ENCODE measurements at places on chromosomes 6 and 20.

- DNase-seq, result no peak
Observed at GRCh38 chr20:22723659-22724058, 139.3 kb upstream of the FOXA2 start.

DNA sequence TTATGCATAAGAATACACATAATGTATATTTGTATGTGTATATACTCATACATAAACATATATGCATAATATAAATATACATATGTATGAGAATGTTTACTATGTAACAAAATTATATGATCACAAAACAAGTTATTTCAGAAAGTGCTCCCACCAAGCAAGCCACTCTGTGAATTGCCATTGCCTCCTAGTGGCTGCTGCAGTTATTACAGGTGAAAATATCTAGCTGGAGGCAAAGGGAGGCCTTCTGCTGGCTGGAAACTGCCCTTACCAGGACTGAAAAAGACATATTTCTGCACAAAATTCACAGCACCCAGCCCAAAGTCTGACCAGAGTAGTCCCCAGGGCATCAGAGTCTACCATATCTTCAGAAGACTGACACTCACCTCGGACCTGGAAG, 14.4 kb upstream of the ADAM33 start:
- DNase-seq, result no peak

- DNase-seq, result no peak
Observed at GRCh38 chr20:61832181-61832580, 233.5 kb downstream of the TAF4 start.

- DNase-seq, result no peak
Observed at GRCh38 chr20:44109951-44110361, 77.0 kb downstream of the JPH2 start.

- DNase-seq, result no peak
Observed at GRCh38 chr6:92577077-92577719, 842.2 kb downstream of the EPHA7 start.

DNA sequence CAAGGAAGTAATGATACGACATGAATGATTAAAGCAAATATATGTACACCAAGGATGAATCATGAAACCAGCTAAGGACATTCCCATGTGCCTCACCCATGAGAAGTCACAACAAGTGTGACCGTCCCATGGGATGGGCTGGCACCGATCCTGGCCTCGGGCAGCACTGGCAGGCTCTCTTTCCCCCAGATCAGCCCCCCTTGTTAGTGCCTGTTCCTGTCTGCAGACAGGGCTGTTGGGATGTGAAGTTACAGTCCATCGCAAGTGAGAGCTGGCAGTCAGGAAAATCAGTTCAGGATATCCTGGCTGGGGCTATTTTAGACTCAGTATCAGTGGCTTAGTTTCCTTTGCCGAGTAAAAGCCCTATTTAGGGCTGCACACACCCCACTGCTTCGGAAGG, 129.2 kb upstream of the SNX9 start:
- DNase-seq, result no peak

GRCh38 chr6:33028220-33028849, 18.9 kb upstream of the HLA-DOA start:
- DNase-seq, result no peak

DNA sequence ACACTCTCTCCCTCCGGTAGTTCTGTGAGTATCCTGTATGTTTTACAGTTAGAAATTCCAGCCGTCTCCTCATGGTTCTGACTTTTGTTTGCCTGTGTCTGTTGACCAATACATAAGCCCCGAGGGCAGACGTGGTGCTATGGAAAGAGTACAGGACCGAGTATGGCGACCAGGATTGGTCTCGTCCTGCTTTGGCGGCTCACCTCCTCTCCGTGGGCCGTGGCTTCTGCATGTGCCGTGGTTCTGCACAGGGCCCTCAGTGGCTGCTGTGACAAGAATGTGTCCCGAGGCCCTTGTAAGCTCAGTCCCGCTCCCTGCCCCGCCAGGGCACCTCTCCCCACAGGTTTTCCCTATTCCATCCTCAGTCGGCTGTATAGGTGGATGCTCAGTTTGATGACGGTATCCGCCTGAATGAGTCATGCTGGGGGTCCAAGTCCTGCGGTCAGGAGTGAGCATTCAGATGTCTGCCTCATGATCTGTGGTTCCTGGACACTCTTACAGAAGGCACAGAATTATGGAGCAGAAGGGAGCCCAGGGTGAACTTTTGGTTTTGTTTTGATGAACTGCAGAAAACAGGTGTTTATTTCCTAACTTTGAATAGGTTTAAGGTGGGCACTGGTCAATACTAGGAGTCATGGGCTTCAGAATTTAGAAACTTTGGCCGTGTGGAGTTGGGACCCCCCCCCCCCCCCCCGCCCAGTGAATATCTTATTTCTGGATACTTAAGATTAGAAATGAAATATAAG, 1.2 kb downstream of the ARFGAP1 start:
- DNase-seq, result no peak

GRCh38 chr6:141808662-141809061, 324.1 kb upstream of the GJE1 start:
- no peak for DNase-seq

- DNase-seq, result no peak
Observed at GRCh38 chr6:27867945-27868300, 44.3 kb downstream of the OR2B2 start.

DNA sequence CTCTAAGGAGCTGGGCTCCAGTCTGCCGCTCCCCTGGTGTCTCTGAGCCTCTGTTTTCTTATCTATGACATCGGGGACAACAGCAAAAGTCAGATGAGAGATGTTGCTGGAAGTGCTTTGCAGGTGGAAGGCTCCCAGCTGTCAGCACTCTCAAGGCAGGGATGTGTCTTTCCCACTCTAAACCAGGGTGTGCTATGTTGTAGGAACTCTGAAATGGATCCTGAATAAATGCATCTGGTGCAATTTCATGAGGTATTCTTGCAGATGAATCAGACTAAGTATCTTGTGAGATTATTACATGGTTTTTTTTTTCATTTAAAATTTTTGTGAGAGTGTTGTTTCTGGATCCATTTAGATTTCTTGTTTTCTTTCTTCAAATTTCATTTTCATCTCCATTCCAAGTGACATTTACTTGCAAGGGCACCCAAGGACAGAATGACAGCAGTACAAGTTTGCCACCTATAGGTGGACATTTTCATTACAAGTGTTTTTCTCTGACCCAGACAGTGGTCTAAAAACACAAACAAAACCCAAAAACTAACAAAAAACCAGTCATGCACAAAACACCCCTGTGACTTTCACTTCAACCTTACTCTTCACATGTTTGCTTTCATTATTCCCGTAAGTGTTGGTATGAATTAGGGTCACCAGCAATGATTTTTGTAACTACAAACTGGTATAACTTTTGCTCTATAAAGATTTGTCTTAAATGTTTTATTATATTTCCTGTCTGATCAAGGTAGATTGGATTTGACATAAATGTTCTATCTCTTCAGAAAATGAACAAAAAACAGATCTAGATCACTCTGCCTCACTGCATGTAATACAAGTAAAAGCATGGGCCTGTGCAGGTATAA, 14.7 kb upstream of the SIM1 start:
- DNase-seq, result no peak

DNA sequence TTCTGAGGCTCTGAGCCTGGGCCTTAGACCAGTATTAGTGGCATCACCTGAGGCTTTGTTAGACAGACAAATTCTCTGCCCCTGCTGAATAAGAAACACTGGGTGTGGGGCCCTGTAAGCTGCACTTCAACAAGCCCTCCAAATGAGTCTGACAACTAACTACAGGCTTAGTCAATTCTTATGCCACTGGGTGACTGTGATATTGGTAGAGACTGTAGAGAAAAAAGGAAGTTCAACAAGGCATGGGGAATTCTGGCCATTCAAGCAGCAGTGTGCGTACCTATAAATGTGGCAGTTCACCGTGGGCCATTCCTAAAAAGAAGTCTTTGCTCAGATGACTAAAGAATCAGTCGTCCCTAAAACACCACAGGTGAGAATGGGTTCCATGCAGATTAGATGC, 82.7 kb downstream of the MDN1 start:
- DNase-seq, result no peak

DNA sequence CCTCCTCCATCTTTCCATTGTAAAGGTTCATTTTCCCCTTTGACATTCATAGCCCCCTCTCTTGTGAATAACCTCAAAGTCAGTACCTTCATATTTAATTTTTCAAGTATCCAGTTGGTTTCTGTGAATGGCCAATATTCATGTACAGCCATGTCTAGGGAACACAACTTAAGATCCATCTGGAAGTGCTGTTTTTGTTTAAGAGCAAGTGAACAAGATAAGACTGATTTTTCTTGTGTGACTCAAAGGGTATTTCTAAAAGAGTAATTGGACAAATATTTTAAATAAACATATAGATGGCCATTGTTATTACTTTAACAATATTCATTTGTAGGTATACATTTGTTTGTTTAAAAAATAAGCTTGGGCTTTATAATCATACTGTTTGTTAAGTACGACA, 92.9 kb downstream of the RTN4IP1 start:
- DNase-seq, result no peak

DNA sequence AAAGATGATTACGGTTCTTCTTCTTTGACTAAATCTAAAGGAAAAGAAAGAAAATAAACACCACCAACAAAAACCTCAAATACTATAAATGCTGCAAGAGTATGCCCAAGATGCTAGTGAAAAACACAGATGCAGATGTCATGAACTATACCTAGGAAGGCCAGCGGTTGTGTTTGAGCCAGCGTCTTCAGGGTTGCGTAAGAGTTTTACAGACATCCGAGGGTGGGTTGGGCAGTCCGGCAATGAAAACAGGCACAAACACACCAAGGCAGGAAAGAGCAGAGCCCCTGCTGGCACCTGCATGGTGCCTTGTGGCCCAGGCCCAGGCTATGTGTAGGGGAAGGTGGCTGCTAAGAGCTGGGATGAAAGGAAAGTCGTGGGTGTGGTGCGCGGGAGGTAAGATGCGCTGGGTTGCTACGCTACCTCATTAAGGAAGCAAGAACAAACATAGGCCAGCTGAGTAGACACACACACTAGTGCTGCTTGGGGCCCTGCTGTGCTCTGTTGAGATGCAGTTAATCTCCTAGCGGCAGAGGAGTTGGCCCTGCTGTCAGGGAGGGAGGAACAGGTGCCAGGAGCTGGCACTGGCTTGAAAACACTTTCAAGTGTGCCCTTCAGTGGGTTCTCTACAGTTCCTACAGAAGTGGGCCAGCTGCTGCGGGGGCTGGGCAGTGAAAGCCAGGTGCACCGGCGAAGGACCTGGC, 170.2 kb upstream of the PLN start:
- DNase-seq, result no peak

GRCh38 chr6:134119486-134119885, 67.1 kb upstream of the SLC2A12 start:
- DNase-seq, result no peak

GRCh38 chr6:152094992-152095592, 287.6 kb downstream of the ESR1 start:
- DNase-seq, result no peak

DNA sequence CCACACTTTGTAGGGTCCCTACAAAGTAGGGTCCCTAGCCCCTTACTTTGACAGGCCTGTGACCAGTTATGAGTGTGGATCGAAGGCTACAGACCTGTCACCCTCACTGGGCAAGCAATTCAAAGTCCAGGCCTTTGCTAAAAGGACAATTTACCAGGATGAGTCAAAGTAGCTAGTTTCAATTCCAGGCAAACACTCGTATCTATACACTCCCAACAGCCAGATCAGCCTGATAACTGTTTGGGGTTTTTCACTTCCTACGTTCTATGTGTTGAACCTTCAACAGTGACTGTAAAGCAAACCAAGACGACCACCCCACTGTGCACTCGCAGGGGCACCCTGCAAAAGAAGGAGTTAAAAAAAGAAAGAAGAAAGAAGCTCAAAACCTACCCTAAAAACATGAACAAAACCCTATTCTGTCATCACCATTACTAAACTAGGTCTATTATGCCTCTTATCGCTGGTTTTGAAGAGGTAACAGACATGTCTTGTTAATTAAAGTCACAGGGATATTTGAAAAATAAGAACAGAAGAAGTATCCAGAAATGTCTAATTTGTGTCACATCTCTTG, 3.2 kb downstream of the GFOD1 start:
- no peak for DNase-seq

GRCh38 chr6:129774697-129775447, 64.9 kb upstream of the ARHGAP18 start:
- DNase-seq, result no peak

DNA sequence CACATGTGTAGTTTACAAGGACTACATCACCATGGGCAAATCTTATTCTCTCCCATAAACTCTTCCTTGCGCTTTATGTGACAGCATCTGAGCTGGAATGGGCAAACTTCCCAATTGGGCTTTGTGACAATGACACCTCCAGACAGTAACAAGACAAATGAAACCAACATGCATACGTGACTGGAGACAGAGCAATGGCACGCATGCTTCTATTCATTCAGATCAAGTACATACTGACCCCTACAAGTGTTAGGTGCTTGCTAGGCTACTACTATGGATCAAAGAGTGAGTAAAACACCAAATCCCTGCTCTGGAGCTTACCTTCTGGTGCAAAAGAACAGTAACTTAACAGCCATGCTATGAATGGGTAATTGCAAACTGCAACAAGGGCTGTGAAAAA, 394.9 kb downstream of the BTBD9 start:
- no peak for DNase-seq

DNA sequence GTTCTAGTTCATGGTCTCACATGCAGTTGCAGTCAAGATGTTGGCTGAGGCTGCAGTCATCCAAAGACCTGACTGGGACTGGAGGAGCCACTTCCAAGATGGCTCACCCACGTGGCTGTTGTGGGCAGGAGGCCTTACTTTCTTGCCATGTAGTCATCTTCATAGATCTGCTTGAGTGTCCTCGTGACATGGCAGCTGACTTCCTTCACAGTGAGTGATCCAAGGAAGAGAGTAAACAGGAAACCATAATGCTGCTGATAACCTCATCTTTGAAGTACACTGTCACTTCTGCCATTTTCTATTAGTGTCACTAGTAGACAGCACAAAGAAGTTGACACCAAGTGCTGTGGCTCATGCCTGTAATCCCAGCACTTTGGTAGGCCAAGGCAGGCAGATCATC, 40.1 kb upstream of the AKIRIN2 start:
- DNase-seq, result peak; percentile 3

GRCh38 chr6:169145991-169146501, 107.6 kb downstream of the THBS2 start:
- DNase-seq, result no peak

DNA sequence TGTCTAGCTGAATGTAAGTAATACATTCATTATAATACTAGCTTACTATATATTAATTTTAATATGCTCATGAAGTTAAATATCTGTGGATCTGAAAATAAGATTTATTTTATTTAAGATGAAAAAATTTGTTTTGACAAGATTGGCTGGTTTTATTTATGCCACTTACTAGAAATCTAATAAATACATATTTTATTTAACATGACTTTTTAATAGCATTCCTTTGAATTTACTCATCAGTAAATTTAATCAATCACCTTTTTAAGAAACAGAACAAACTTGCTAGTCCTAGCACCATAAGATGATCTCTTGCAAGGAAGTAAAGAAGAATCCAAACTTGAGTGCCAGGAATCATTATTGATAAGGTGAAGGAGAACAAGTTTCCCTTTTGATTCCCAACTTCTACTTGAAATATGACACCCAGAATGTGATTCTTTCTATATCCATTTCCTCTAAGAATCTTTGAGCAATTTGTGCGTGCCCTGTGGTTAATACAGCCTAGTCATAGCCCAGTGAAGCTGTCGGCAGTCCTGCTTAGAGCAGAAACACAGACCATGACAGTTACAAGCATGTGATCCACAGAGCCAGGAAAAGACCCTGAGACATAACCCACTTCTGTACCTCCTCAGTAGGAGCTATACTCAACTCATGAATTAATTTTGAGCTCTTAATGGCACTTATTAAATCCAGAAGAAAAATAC, 282.3 kb upstream of the QKI start:
- DNase-seq, result no peak
